ENCODE measurements at places on chromosomes 2 and 18.
A peak's percentile ranks its signal among the peaks of the same experiment; 100 is the strongest.

- no peak for DNase-seq
Observed at GRCh38 chr2:191125646-191126045, 25.1 kb downstream of the STAT4 start.

GRCh38 chr2:105489168-105489878, 90.5 kb upstream of the FHL2 start:
- DNase-seq: no peak

DNA sequence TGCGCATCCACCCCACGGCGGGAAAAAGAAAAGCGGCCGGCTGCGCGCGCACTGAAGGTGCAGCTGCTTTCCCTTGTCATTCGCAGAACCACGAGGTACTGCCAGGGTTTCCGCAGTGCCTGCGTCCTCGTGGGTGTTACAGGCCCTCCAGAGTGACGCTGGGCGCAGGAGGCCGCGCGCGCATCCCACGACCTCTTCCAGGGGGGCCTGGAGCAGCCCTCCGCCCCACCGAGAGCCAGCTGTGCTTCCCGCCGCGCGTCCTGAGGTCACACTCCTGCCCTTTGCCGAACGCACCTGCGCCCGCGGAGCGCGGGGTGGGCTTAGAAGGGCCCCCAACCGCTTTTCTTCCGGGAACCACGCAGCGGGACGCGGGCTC, 378 bp upstream of the IAH1 start:
- DNase-seq: no peak

DNA sequence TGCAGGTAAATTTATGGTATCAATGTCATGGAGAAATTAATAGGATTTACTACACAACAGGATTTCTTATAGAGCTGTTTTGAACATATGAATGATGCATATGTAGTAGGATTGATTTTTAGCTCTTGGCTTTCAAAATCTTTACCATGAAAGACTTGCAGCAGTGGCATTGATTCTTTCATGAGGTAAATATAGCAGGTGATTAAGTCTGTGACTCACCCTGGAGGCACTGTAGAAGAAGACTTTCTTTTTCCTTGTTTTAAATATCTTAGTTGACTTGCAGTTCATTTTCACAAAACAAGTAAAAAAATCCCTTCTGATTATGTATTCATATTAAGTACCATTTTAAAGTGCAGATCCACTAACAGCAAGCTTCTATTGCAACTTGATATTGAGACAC, 463.0 kb downstream of the FBXO15 start:
- DNase-seq: no peak

GRCh38 chr2:41409328-41409727, 638.5 kb upstream of the PKDCC start:
- DNase-seq: peak; percentile 14

GRCh38 chr18:73646772-73647171, 500.9 kb downstream of the FBXO15 start:
- no peak for DNase-seq

GRCh38 chr2:159128191-159128590, 158.3 kb downstream of the WDSUB1 start:
- DNase-seq: peak; percentile 46

DNA sequence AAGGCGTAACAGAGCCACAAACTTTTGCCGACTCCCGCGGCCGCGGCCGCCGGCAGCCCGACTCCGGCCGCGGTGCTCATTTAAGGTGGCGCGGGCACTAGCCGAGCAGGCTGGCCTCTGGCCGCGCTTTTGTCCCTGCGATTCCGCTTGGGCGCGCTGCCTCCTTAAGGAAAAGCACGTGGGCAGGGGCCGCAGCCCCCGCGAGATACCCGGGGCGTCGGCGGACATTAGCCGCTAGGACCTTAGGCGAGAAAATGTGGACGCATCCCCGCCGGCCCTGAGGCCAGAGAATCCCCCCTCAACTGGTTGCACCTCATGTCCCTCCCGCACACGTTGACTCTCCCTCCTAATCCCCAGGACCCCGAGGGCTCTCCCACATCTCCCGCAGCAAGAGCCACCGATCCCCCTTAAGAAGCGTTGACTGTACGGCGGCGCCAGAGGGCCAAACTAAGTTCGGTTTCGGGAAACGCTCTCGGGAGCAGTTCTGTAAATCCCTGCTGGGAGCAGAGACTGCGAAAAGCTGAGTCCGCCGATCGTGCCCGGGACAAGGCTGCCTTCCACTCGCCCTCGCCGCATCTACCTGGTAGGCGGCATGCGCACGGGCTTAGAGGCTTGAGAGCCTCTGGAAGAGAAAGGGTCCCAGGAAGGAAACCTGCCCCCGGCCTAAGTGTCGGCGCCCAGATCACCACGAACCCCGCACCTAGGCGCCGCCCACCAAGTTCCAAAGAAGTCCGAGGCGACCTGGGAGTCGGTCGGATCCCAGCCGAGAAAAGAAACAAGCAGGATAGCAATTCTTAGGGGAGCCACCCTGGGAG, 1.8 kb upstream of the SATB2 start:
- peak; percentile 76 for DNase-seq

DNA sequence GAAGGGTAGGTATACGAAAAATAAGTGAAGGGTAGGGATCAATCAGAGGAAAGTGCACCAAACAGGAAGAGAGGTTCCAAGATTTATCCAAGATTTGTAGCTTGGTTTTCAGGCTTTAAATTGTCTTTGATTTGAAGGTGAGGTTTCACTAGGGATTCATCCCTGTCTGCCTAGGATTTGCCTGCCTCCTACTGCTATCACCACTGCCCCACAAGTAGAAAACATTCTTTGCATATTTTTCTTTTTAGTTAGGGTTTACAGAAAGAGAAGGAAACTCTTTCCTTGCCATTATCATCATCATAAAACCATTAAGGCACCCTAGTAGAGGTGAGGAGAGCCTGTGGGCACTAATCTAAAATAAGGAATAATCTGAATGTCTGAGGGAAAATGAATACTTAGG, 45.8 kb upstream of the TANC1 start:
- no peak for DNase-seq

DNA sequence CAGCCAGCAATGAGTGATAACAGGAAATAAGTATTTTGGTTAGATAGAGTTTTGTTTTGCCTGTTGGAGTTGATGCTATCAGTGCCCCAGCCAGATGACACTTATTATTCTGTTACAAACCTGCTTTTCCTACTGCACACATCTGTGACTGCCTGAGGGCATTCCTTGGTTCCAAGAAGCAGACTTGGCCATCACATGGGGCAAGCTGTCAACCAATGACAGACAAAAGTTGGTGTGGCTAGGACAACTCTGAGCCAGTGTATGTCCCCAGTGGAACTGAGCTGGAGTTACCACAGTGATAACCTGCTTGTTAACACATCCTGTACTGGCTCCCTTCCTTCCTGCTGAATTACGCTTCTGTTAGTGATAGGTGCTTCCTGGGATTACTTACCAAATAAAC, 54.5 kb downstream of the FAM171B start:
- no peak for DNase-seq

DNA sequence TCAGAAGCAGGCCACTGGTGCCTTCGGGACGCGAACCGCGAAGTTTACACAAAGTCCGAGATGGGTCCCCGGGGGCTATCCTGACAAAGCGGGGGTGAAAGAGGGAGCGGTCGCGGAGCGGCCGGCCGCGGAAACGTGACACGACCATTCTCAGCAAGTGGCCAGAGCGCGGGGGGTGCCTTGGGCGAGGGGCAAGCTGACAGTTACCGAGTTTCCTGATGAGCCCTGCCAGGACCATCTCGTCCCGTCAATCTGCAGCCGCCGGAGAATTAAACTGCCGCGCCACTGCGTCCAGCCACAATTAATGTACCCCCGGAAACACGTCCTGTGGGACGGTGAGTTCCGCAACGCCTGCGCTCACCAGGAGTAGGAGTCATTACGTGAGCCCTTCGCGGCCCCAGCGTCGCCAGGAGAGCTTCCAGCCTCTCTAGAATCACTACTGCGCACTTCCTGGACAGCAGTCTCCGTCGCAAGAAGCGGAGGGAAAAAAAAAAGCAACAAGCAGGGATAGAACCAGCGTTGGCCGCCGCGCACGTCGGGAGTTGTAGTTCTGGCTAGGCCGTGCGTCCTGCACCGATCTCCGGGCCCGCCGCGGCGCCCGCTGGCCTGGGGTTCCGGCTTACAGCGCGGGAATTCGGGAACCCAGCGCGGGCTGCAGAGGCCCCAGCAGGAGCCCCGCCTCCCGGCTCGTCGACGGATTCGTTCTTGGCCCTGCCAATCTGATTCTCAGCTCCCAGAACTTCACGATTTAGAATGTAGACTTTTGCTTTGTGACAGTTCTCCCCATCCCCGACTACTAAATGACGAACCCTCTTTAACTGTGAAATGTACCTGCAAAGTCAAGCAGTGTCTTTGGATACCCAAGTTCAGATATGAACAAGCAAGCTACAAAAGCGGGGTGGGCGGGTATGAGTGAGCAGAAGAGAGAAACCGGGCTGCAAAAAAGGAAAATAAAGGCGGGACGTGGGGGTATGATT, at the start of gene RTTN:
TSS of gene RTTN (minus strand) at position 267 of the 977 bp plus-strand sequence. CDS start at position 238, 29 bp downstream.
- DNase-seq: peak; percentile 99

- no peak for DNase-seq
Observed at GRCh38 chr2:239394346-239394945, 6.4 kb downstream of the HDAC4 start.
